ENCODE measurements at places on chromosomes 5 and 9.

- peak; percentile 44 for DNase-seq
Observed at GRCh38 chr9:136679431-136679941, 7.8 kb downstream of the AGPAT2 start.

GRCh38 chr9:29668732-29669131 lies 2095.5 kb upstream of the C9orf72 start:
- no peak for DNase-seq

DNA sequence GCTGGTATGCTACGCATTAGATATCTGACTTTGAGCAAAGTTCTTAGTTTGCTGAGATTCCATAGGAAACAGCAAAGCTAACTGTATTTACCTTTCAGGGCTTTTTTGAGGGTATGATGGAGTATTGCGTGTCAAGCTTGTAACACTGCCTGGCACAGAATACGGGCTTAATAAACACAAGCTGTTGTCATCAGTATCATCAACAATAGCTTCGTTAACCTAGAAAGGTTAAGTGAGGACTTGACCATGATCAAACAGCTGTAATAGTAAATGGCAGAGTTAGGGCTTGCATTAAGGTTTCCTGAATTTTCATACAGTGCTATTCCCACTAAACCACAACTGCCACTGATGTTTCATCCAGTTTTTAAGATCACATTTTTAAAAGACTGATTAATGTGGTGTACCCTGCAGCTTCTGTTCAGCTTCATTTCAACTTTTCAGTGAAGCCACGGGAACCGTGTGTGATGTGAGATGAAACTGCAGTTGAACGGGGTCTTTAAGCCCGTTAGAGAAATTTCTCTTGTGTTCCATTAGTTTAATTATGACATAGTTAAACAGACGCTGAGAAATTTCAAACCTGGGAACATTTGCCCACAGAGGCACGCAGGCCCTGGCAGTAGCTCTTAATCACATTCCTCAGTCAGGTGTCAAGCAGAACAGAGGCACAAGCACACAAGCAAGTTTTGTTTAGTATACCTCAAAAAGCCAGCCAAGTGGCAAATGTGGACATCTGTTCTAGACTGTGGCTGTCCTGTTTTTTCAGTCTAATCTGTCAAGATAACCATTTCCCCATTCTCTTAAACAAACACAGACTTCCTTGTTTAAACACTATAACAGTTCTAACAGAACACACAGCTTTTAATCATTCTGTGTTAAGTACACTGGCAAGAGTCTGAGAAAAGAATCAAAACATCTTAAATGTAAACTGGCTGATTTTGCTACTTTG lies 147.1 kb downstream of the ZNF608 start:
- peak; percentile 60 for DNase-seq

DNA sequence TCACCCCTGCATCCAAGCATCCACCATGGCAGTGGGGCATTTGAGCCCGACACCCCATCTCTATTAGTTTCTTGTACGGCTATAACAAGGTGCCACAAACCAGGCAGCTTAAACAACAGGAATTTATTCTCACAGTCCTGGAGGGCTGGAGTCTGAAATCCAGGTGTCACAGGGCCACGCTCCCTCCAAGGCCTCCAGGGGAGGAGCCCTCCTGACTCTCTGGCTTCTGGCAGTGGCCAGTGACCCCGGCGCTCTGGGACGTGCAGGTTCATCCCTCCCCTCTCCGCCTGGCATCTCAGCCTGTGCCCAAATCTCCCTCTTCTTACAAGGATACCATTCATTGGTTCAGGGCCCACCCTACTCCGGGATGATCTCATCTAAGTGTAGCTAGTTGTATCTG lies 394.5 kb upstream of the IRX1 start:
- DNase-seq = no peak

GRCh38 chr9:104748359-104749031 lies 1.0 kb downstream of the NIPSNAP3A start:
- no peak for DNase-seq

DNA sequence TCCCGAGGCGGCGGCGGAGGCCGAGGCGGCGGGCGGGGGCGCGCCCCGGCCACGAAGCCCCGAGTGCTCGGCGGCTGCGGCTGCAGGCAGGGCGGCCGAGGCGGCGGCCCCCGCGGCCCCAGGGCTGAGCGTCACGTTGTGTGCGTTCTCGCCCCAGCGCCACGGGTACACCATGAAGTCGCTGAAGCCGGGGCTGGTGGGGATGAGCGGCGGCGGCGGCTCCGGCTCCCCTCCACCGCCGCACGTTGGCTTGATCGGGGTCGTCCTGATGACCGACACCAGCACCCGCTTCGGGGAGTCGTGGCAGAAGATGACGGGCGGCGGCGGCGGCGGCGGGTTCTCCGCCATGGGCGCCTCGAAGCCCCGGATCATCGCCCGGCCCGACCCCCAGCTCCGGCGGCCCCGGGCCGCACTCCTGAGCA lies 498 bp downstream of the ZNF367 start:
- DNase-seq = no peak

DNA sequence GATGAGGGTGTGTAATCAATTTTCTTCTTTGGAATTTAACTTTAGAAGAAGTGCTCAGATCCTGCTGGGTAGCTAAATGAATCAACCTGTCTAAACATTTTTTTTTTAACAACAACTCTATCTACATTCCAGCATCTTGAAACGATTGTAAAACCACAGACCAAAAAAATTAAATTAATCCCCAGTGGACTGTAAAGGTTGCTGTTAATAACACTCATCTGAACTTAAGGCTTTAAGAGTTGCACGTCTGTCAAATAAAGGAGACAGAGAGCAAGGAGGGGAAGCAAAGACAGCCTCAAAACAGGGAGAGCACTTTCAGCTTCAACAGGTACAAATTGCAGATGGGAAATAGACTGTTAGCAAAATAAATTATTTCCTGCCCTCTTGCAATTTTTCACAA lies 548.5 kb downstream of the DTWD2 start:
- no peak for DNase-seq

GRCh38 chr9:114082017-114082762 lies 4.1 kb upstream of the AMBP start:
- DNase-seq = peak; percentile 92

DNA sequence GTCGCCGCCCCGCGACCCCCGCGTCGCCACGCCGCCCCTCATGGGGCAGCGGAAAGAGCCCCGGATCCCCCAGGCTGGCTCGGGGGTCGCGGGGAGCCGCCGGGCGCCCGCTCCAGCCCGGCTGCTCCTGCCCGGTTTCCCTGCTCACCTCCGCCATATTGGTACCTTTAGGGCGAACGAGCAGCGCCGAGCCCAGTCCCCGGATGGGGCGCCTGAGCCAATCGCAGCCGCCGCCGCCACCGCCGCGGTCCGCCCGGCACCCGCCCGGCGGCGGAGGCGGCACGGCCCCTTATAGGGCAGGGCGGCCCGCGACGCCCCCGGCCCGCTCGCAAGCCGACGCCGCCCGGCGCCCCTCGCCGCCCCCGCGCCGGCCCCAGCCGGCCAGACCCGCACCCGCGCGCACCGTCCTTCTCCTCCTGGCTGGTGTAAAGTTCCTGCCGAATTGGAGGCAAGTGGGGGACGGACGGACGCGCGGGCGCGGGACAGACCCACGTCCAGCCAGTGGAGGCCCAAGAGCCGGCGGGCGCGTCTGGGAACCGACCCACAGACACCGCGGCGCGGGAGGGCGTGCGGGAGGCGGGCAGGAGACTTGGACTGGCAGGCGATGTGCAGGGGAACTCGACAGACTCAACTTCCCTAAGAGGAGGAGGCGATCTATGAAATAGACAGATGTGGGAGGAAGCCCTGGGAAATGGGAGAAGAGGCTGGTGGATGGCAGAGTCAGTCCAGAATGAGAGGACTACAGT lies at the start of gene MIER3:
TSS of gene MIER3 (minus strand) at position 178 of the 746 bp plus-strand sequence. CDS start at position 157, 21 bp downstream.
- DNase-seq = peak; percentile 79

GRCh38 chr5:102663749-102664530 lies 91.2 kb upstream of the PAM start:
- DNase-seq = no peak
